Activated CD8-positive, alpha-beta T cell treated with anti-CD3 and anti-CD28 coated beads for 36 hours (primary cell): ENCODE measurements at places on chromosomes 12 and 14. TPM values are rescaled to one million over a fixed set of nuclear protein-coding genes. Genes with fewer than 3 reads are reported as not detected.

DNA sequence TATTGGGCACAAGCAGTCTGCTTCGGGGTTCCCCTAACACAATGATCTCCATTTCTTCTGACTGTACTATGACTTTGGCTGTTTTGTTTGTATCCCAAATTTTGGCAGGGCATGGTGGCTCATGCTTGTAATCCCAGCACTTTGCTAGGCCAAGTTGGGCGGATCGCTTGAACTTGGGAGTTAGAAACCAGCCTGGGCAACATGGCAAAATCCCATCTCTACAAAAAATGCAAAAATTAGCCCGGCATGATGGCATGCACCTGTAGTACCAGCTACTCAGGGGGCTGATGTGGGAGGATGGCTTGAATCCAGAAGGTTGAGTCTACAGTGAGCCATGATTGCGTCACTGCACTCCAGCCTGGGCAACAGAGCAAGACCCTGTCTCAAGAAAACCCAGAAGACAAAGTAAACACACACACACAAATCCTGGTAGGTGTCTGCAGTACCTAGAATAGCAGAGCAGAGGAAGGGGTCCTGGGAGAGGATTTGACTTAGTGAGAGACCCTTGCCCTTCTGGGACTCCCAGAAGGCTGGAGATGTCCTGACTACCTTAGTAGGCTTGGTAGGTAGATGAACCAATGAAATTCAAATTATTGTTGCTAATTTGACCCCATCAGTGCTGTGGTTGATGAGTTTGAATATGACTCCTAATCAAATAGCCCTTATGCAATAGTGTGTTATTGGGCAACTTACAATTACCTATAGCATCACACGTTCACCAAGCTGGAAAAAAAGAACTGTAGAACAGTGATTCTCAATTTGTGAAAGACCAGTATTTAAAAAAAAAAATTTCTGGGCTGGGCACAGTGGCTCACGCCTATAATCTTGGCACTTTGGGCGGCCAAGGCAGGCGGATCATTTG is 6.8 kb upstream of the AEBP2 start:
- DNase-seq = no peak
- peaks cover 41% of the 10 kb centered on the region for H3K4me1 ChIP-seq
- peak overlapping the region; percentile 99 for H3K27ac ChIP-seq

FAIM2 gene
- 0.22 TPM for total RNA-seq

RDH12 gene
- total RNA-seq = not detected

- peaks cover 14% of the 10 kb centered on the region for H3K4me1 ChIP-seq
- DNase-seq = no peak
- H3K27ac ChIP-seq = no peak overlapping the region
- no peaks in the 10 kb centered on the region for H3K36me3 ChIP-seq
These were observed 11.4 kb downstream of the AKT1 start for GRCh38 chr14:104784218-104784568.
